ENCODE measurements at places on chromosomes 3 and 15.

DNA sequence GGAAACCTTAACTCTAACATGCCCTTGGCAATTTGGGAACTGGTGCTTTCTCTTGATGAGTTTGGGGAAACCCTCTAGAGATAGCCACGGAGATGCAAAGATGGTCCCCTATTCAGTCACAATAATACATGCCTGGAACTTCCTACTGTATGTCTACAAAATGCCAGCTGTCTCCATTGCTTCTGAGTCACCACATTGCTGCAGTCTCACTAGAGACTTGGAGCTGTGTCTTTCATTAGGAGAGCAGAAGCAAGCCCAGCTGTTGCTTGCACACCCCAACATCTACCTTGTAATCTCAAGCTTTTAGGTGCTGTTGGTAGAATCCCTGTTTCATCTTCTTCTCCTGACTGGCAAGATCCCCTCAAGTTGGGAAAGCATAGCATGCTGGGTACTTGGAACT is 261.0 kb downstream of the ADAMTSL3 start:
- no peak for DNase-seq

DNA sequence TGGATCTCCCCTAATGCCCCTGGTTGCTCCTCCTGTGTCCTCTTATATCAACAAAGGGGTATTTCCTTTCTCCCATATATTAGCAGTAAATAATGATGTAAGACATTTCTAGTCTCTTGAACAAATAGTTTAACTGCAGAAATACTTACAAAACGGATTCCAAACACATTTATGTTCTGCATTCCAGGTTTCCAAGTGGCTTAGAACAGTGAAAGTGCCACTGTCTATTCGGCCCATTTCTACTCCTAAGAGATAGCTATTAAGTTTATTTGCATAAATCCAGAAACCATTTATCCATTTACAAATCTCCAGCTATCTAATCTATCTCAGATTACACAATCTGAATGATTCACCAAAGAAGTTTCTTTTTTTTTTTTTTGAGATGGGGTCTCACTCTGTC is 55.8 kb upstream of the FRMD4B start:
- no peak for DNase-seq

DNA sequence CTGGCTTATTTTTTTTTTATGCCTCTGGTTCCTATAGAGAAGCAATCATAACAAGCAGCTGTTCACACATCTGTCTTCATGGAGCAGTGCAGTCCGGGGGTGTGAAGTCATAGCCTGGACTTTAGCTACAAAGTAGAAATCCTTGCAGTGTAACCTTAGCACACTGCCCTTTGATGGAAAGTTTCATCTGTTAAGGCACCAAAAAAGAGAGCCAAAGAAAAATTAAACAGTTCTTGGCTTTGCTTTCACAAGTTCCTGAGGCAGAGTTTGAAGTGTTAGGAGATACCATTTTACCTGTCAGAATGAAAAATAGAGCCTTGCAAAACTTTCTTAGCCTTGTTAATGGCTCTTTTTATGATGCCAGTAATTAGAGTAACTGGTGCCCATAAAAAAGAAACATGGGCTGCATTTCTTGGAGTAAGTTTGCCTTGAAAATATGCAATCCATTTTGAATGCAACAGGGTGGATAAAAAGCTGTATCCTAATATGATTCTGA is 84.1 kb downstream of the PIK3R4 start:
- no peak for DNase-seq

- no peak for DNase-seq
Observed at GRCh38 chr3:13088028-13089006, 15.1 kb upstream of the IQSEC1 start.
